ENCODE measurements at places on chromosomes 16 and 17. TPM values are rescaled to one million over a fixed set of nuclear protein-coding genes. Genes with fewer than 3 reads are reported as not detected.

Gene NECAB2
- polyA plus RNA-seq = 1.6 TPM

Gene C16orf86
- polyA plus RNA-seq = 0.13 TPM

Gene ZNF75A
- 20.6 TPM for polyA plus RNA-seq

Gene TMIGD1
- not detected for polyA plus RNA-seq

Gene KRT13
- 1.1 TPM for polyA plus RNA-seq

Gene RNF167
- 91.8 TPM for polyA plus RNA-seq

Gene SLC16A13
- polyA plus RNA-seq = 1.2 TPM

Gene CRYM
- polyA plus RNA-seq = 0.22 TPM

Gene MT1A
- 1.3 TPM for polyA plus RNA-seq

Gene SLC13A5
- polyA plus RNA-seq = 0.94 TPM

Gene SLC6A4
- 0.05 TPM for polyA plus RNA-seq

Gene EXOC3L1
- 0.32 TPM for polyA plus RNA-seq

Gene VMO1
- not detected for polyA plus RNA-seq

Gene CCL17
- polyA plus RNA-seq = not detected

Gene GPR179
- 0.02 TPM for polyA plus RNA-seq

Gene PHAF1
- polyA plus RNA-seq = 25.1 TPM

Gene CRISPLD2
- polyA plus RNA-seq = 53.2 TPM

Gene G6PC1
- polyA plus RNA-seq = not detected

Gene KCNG4
- not detected for polyA plus RNA-seq

Gene COX11
- 57.3 TPM for polyA plus RNA-seq

Measured in ovary (tissue), 10 donors.